ENCODE measurements at places on chromosomes 16 and 17.

DNA sequence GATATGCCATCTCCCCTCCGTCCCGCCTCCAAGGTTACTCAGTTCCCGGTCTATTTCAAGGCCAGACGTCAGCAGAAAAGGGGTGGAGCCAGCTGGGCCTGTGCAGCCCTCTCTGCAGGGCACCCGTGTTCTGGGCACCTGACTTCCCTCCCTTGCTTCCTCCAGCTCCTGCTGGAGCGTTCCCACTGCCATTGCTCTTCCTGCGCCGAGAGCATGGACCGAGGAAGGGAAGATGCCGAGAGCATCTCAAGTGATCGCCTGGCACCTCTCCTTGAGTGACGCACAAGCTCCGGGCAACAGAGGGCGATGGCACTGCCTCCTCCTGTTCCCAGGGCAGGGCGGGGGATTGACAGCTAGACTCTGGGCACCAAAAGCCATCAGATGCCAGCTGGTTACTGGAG is 29.4 kb upstream of the NAT9 start:
- DNase-seq, result no peak

DNA sequence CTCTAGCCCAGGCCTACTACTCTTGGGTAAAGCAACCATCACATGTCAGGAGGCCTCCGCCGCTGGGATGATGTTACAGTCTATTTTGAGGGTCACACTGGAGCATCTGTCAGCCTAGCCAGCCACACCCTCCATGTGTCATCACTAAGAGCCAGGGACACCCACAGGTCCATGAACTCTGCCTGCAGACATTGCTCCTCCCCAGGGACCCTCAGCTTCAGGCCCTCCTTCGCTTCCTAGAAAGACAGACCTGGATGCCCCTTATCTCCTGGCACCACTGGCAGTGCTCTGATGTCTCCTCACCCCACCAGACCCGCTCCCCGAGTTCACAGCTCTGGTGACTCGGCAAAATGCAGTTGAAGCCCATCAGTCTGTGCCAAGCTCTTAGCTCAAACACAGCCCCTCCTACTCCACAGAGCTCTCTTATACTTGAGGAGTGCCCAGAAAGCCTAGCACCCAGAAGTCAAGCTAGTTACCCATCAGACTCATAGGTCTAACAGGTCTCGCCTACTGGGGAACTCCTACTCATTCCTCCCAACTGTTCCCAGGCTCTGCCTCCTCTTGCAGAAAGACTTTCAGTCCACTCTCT is 5.9 kb downstream of the RANBP10 start:
- no peak for DNase-seq

GRCh38 chr17:385178-385835 is 32.7 kb upstream of the RPH3AL start:
- peak; percentile 74 for DNase-seq

DNA sequence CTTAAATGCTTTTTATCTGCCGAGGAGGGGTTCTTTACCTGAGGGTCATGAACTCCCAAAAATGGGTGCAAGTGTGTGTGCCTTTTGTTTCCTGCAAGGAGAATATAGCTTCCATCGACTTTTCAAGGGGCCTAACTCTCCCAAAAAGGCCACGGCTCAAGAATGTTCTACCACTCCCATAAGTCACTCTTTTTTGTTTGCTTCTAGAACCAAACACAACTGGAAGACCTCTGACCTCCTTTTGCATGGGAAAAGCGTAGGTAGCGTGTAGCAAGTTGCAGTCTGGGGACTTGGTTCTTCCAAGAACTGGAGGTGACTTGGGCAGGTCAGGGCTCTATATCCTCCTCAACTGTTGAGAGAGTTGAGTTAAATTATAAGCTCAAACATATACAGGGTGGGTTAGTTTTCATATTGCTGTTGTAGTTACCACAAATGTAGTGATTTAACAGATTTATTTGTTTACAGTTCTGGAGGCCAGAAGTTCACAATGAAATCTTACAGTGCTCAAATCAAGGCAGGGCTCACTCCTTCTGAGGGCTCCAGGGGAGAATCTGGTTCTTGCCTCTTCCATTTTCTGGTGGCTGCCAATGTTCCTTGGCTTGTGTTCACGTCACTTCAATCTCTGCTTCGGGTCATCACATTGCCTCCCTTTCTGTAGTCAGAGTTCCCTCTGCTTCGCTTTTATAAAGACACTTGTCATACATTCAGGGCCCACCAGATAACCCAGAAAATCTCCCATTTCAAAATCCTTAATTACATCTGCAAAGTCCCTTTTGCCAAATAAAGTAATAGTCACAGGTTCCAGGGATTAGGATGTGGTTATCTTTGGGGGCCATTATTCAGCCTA is 1.4 kb downstream of the TMEM97 start:
- DNase-seq, result no peak

DNA sequence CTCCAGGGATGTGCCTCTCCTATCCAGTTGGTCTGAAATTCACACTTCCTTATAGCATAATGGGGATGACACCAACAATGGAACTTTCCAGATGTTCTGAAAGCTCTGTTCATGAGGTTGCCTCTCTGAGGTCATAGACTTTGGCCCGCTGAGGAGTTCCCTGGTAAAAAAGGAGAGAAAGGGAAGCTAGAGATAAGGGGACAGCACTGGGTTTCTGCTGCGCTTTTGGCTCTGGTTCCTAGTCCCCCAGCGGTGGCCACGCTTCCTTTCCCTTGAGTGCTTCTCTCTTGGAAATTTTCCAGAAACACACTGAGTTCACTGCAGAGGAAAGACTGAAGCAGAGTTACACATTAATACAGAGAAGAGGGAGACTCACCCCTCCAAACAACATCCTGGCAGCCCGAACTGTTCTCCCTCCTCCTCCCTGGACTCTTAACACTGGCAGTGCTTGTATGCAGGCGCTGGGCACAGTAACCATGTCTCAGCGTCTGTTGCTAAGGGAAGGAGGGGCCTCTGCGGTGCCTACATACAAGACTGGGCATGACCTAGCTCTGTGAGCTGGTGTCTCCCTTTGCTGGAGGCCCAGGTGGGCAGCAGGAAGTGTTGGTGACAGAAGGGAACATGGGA is at the start of gene DNAH3:
Gene DNAH3, minus strand, starts transcription at position 472 of the 627 bp plus-strand sequence. CDS start 527 bp downstream, outside the sequence.
- peak; percentile 41 for DNase-seq
